Tracheal epithelial cell (primary cell): ENCODE measurements at places on chromosomes 2 and 18. TPM values are rescaled to one million over a fixed set of nuclear protein-coding genes. Genes with fewer than 3 reads are reported as not detected.

PTMA gene
- total RNA-seq = 514 and 693 TPM in 2 replicates

ZNF804A gene
- total RNA-seq = not detected in 2 replicates

SULT1C2 gene
- 0.21 and 0.72 TPM in 2 replicates for total RNA-seq

COLEC11 gene
- total RNA-seq = not detected in 2 replicates

TIGD1 gene
- total RNA-seq = 0.96 and 1.7 TPM in 2 replicates

TXNDC2 gene
- not detected in 2 replicates for total RNA-seq

REG1B gene
- not detected in 2 replicates for total RNA-seq

INHA gene
- total RNA-seq = 0.48 TPM in 1 of 2 replicates, not detected in the other

GALNT5 gene
- total RNA-seq = 27.0 and 30.7 TPM in 2 replicates

HOXD1 gene
- total RNA-seq = 0.21 and 1.7 TPM in 2 replicates

UPP2 gene
- not detected in 2 replicates for total RNA-seq

SF3B1 gene
- 105 and 110 TPM in 2 replicates for total RNA-seq

PROM2 gene
- 37.1 and 59.9 TPM in 2 replicates for total RNA-seq

PFN4 gene
- total RNA-seq = 0.21 and 0.48 TPM in 2 replicates

ADAM23 gene
- 0.24 TPM in 1 of 2 replicates, not detected in the other for total RNA-seq

MALL gene
- 41.7 and 67.1 TPM in 2 replicates for total RNA-seq

POTEI gene
- total RNA-seq = not detected in 2 replicates

YES1 gene
- total RNA-seq = 274 and 298 TPM in 2 replicates

GTF2A1L gene
- total RNA-seq = 0.24 TPM in 1 of 2 replicates, not detected in the other

CDKL4 gene
- 0.43 and 0.96 TPM in 2 replicates for total RNA-seq

DYNC1I2 gene
- 92.1 and 107 TPM in 2 replicates for total RNA-seq

BCL11A gene
- 6.7 and 6.8 TPM in 2 replicates for total RNA-seq

MTA3 gene
- total RNA-seq = 16.9 and 22.2 TPM in 2 replicates

MAP3K19 gene
- under 0.01 TPM in 1 of 2 replicates, not detected in the other for total RNA-seq

ANKRD39 gene
- total RNA-seq = 4.1 and 5.1 TPM in 2 replicates

C2orf72 gene
- 0.24 TPM in 1 of 2 replicates, not detected in the other for total RNA-seq

CENPA gene
- 4.8 TPM in 1 of 2 replicates, not detected in the other for total RNA-seq

TACR1 gene
- not detected in 2 replicates for total RNA-seq

LINC00305 gene
- not detected in 2 replicates for total RNA-seq

C2orf80 gene
- total RNA-seq = not detected in 2 replicates

SKOR2 gene
- not detected in 2 replicates for total RNA-seq

IKZF2 gene
- total RNA-seq = 7.0 TPM in 2 replicates

GAREM2 gene
- total RNA-seq = 0.43 and 0.72 TPM in 2 replicates

NEU2 gene
- not detected in 2 replicates for total RNA-seq

TCF23 gene
- not detected in 2 replicates for total RNA-seq

C1QL2 gene
- not detected in 2 replicates for total RNA-seq

METAP1D gene
- 2.9 and 11.9 TPM in 2 replicates for total RNA-seq

QPCT gene
- total RNA-seq = 6.4 and 21.2 TPM in 2 replicates

PROKR1 gene
- total RNA-seq = not detected in 2 replicates

KIF1A gene
- 0.72 TPM in 1 of 2 replicates, not detected in the other for total RNA-seq

AQP12B gene
- total RNA-seq = not detected in 2 replicates

CIB4 gene
- not detected in 2 replicates for total RNA-seq

EN1 gene
- total RNA-seq = not detected in 2 replicates

ANKRD36 gene
- total RNA-seq = 7.2 and 11.3 TPM in 2 replicates

CCDC85A gene
- total RNA-seq = under 0.01 TPM in 1 of 2 replicates, not detected in the other

FAM124B gene
- total RNA-seq = 0.21 TPM in 1 of 2 replicates, not detected in the other

TNFRSF11A gene
- 0.21 and 0.72 TPM in 2 replicates for total RNA-seq

UGT1A7 gene
- total RNA-seq = 1.4 and 1.5 TPM in 2 replicates

ATOH8 gene
- total RNA-seq = 0.96 TPM in 1 of 2 replicates, not detected in the other

NLRC4 gene
- 0.21 TPM in 1 of 2 replicates, not detected in the other for total RNA-seq
